Stimulated activated CD4-positive, alpha-beta T cell treated with anti-CD3 and anti-CD28 coated beads, Interleukin-1b, Interleukin-23, amount 100 ng/mL, for 1 hour (primary cell): ENCODE measurements at places on chromosomes 2 and 18.

- no peak for DNase-seq
Observed at GRCh38 chr2:113829270-113829669, 60.6 kb upstream of the ACTR3 start.

DNA sequence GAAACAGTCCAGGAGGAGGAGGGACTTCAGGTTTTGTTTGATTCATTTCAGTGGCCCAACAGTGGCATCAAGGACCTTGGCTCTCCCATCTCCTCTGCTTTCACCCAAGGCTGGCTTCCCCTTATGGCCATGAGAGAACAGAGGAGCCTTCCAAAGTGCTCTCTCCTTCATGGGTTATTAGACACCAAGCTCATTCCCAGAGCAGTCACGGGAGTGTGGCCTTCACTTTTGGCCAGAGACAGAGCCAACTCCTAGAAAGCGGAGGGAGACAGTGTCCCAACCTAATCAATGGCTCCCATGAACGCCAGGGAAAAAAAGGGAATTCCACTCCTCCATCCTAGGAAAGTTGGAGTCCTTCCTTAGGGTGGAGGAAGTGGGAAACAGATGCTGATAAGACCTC, 871 bp upstream of the DUSP28 start:
- no peak for DNase-seq

DNA sequence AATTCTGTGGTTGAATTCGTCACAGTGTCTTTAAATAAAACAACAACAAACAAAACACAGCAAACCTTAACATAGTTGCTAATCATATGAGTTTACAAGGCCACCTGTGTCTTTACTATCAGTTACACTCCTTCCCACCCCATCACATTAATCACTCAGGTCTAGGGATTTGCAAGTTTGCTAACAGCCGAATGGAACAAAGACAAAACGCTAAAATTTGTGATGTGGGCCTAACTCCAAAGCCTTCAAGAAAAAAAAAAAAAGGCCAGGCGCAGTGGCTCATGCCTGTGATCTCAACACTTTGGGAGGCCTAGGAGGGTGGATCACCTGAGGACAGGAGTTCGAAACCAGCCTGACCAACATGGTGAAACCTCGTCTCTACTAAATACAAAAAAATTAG, 566 bp upstream of the POLI start:
- DNase-seq, result no peak

GRCh38 chr2:61006486-61007105, 10.9 kb upstream of the PEX13 start:
- DNase-seq, result no peak

DNA sequence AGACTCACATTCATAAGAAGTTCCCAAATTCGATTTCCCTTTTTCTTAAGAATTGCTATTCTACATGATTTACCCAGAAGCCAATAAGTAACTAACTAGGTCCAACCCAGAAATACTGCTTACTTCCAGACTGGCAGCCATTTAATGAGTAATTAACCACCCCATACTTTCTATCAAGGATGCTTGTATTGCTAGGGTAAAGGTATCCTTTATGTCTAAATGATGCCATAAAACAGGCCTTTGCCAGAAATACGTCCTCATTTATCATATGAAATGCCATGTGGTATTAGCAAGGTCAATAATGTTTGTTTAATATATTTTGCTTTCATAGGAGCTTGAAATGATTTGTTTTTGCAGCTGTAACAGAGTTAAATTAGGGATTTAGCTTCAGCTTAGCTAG, 56.1 kb downstream of the PLEKHM3 start:
- DNase-seq, result no peak

GRCh38 chr2:68974946-68975665, 670 bp downstream of the GKN1 start:
- DNase-seq, result no peak

- DNase-seq, result no peak
Observed at GRCh38 chr18:45201029-45201428, 414.2 kb upstream of the SLC14A2 start.

- DNase-seq, result no peak
Observed at GRCh38 chr18:37674570-37674969, 109.0 kb upstream of the CELF4 start.

- DNase-seq, result no peak
Observed at GRCh38 chr2:215854008-215854407, 159.3 kb downstream of the MREG start.

- no peak for DNase-seq
Observed at GRCh38 chr2:215746887-215747615, 266.3 kb downstream of the MREG start.

- no peak for DNase-seq
Observed at GRCh38 chr18:49904871-49905555, 91.7 kb upstream of the ACAA2 start.

DNA sequence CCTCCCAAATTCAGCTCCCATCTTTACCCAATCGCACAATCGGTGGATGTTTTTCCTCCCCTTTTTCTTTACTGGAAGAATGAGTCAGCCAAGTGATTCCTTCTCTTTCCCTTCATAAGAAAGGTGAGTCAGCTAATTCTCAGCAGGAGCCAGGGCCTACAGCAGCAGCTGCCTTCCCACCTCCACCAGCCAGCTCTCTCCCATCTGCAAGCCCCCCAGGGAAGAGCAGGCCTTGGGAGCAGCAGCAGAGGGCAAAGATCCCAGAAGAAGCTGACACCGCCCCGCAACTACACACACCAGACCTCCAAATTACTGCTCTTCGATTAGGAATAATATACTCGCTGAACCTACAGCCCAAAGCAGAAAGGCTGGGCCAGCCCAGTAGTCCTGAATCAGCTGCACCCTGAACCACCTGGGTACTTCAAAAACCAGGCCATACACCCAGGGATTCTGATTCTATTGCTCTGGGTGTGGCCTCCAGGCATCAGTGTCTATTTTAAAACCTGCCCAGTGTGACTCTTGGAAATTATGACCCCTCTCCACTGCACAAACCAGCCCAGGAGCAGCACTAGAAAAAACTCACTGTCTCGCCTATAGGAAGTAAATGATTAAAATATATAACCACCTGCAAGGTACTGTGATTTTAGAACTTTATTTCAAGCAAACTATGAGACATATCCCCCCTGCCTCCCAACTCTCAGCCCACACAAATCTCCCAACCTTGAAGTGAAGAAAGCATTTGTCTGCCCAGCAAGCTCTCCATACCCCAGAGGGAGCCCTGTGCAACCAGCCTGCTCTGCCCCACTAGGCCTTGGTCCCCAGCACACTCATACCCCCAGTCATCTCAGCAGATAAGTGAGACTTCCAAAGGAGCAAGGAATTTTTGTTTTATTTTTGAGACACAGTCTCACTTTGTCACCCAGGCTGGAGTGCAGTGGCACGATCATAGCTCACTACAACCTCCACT, 7.3 kb downstream of the SFXN5 start:
- DNase-seq, result no peak

DNA sequence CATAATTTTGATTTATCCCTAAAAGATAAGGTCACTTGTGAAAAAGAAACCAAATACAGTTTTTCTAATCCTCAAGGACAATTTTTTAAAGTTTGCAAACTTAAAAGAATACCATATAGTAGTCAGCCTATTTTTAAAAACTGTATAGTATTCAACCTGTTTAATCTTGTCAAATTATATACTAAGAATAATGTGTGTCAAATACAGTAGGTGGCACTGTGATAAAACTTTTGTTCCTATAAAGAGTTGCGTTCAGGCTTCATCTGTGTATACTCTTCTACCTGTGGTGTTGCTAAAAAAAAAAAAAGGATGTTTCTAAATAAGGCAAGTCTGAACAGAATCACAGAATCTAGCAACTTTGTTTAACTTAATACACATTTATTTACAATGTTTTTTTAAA, 68.6 kb downstream of the CCDC138 start:
- no peak for DNase-seq

- DNase-seq, result no peak
Observed at GRCh38 chr18:39462436-39462835, 1896.8 kb upstream of the CELF4 start.

GRCh38 chr2:189952536-189953109, 109.9 kb downstream of the MSTN start:
- no peak for DNase-seq

DNA sequence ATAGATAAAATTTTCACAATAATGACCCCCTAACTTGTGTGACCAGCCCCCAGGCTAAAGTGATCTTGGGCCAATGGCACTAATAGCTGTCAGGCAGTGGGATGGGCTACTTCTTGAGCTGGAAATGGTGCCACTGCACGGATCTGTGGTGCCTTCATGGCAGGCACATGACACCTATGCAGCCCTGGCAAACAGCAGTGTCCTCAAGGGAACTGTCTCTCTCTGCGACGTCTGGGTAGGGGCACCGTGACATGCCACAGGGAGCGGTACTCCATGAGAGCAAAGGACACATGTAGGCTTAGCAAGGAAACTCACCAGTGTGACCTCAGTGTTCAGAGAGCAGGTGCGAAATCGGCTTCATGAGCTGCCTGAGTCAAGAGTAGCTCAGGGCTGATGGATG, 161.7 kb upstream of the TWIST2 start:
- DNase-seq, result no peak

DNA sequence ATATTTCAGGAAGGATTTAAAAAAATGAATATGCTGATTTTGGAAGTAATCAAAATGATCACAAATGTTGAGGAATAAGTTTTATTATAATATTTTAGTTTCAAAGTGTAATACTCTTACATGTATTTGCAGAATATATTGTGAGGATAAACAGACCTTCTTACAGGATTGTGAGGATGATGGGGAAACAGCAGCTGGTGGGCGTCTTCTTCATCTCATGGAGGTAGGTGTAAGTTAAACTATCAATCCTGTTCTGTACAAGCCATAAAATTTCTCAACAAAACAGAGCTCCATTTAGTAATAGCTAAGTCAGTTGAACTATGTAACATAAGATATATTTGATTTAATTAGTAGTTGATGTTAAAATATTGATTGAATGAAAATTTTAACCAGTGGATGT, 12.5 kb upstream of the HRH4 start:
- no peak for DNase-seq

- DNase-seq, result no peak
Observed at GRCh38 chr2:16726147-16726546, 60.5 kb upstream of the CYRIA start.

DNA sequence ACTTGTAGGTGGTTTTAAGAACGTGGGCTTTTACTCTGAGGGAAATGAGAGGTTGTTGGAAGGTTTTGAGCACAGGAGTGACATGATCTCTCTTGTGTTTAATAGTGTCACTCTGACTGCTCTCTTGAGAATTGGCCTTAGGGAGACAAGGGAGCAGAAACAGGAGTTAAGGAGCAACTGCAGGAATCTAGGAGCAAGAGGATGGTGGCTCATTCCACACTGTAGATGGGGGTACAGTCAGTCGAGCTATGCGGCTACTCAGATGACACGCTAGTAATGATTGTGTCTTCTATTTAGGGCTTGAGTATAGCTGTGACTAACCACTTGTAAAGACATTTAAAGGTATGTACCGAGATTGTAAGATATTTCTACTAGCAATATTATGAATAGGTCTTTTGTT, 87.4 kb downstream of the RPRM start:
- DNase-seq, result no peak

GRCh38 chr2:101790857-101791256, 93.3 kb downstream of the MAP4K4 start:
- no peak for DNase-seq

- DNase-seq, result no peak
Observed at GRCh38 chr18:75321431-75321830, 106.1 kb downstream of the SMIM21 start.

- DNase-seq, result no peak
Observed at GRCh38 chr18:12336887-12337286, 28.8 kb downstream of the TUBB6 start.

- no peak for DNase-seq
Observed at GRCh38 chr2:58571181-58571852, 330.2 kb upstream of the FANCL start.

DNA sequence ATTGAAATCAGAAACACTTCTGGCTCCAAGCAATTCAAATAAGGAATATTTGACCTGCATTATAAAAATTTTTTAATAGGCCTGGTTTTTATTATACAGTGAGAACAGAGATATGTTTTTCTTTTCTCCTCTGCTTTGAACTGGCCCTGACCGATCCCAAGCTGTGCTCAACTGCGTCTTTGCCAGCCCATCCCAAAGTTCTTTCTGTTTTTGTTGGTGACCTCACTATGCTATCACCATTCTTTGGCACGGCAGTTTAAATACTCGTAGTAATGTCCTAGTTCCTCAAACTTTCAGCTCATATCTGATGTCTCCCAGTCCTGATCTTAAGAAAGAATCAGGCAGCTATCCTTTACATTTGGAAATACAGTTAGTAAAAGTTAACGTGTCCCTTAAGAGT, 42.3 kb upstream of the NETO1 start:
- DNase-seq, result no peak

DNA sequence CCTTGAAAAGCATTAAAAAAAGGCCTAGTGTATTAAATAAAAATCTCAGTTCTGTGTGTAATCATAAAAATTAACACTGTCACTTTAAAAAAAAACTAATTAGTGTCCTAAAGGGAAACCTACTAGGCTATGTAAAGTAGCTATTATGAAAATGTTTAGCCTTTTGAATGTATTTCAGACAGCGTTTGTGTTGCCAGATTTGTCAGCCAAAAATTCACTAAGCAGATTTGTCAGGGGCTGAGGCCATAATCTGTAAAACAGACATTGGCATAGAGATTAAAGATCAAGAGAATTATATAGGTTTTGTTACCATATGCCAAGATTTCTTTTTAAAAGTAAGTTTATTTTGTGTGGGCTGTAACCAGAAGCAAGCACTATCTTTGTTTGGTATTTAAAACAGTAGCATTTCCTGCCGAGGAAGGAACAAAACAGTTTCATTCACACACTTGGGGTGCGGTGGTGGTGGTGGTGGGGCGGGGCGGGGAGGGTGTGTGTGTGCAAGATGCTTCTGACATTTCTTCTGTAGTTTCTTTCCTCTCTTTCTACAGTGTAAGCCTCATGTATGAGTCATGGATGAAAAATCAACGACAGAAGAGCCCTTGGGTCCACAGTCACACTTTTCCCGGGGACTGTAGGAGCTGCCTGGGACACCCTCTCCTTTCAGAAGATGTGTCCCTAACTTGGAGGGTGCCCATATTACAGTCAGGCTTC, 328.5 kb upstream of the FANCL start:
- no peak for DNase-seq

DNA sequence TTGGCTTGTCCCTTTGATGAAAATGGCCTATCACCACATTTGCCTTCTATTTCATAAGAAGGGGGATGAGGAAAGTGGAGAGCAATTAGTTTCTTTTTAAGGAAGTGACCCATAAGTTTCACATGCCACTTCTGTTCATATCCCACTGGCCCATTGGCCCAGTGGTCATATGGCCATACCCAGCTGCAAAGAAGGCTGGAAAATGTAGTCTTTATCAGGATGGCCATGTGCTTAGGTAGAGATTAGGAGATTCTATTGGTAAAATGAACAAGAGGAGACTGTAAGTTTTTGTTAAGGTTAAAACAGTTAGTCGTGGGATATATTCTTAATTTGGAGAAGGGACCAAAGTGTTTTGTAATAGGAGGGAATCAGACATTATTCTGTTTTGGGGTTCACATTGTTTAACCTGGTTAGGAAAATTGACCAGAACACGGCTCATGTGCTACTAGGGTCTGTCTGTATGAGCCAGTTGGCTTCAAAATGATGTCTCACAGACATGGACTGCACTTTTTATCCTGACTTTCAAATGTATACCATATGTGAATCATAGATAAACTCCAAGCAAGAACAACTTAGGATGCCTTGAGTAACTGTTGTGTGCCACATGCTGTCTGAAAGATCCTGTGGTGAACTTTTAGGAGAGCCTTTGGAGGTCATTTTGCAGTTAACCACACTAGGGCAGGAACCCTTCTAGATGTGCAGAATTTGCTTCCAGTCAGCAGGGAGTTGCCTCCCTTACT, 17.3 kb downstream of the PLCL1 start:
- DNase-seq, result no peak

- no peak for DNase-seq
Observed at GRCh38 chr18:10170375-10170774, 256.6 kb downstream of the VAPA start.
